GM23248 (cell line): ENCODE measurements at places on chromosomes 1 and 21. TPM values are rescaled to one million over a fixed set of nuclear protein-coding genes. Genes with fewer than 3 reads are reported as not detected.
A peak's percentile ranks its signal among the peaks of the same experiment; 100 is the strongest.

EPHB2 gene
- 5.1 and 9.0 TPM in 2 replicates for total RNA-seq

BACE2 gene
- 77.8 and 97.8 TPM in 2 replicates for total RNA-seq

MMEL1 gene
- total RNA-seq = not detected in 2 replicates

SPATA45 gene
- total RNA-seq = not detected in 2 replicates

PGM1 gene
- total RNA-seq = 118 and 128 TPM in 2 replicates

OR2L13 gene
- total RNA-seq = not detected in 2 replicates

RASSF5 gene
- 0.22 and 0.89 TPM in 2 replicates for total RNA-seq

RBM11 gene
- total RNA-seq = not detected in 2 replicates

PLA2G5 gene
- total RNA-seq = not detected in 2 replicates

GRCh38 chr1:190196020-190196419 is 281.6 kb downstream of the BRINP3 start:
- no peak for DNase-seq

DNA sequence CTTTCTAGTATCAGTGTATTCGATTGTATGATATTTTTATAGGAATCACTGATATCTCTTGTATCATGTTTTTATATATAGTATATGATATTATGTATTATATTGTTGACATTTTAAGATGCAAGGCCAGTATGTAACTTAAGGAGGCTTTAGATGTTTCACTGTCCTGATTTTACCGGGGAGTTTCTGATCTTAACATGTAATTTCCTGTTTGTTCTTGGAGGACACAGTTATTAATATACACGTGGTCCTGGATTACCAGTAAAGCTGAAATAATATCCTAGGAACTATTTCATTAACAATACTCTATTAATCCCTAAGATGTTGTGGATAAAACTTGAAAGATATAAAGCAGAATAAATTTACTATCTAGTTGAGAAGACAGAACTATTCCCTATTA is 19.5 kb downstream of the SDCCAG8 start:
- DNase-seq = no peak

- no peak for DNase-seq
Observed at GRCh38 chr1:24175033-24175755, 11.9 kb downstream of the IFNLR1 start.

DNA sequence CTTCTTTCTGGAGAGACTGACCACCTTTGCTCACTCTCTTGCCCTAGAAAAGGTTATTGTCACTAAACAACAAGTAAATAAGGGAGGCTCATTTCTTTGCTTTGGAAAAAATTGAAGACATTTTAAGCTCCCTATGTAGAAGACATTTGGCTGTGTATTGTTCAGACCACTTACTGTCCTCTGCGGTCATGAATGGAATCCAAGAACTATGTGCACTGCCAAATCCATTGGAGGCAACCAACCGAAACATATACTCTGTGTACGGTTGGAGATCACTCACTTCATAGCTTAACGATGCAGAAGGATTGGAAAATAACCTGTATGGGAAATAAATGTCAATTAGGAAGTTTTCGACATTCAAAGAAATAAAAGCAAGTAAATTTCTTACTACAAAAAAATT is 332.8 kb downstream of the KCTD3 start:
- no peak for DNase-seq

- peak; percentile 7 for DNase-seq
Observed at GRCh38 chr1:171134204-171134923, 43.7 kb downstream of the FMO3 start.

- peak; percentile 18 for DNase-seq
Observed at GRCh38 chr1:229086091-229086490, 184.8 kb upstream of the RAB4A start.

DNA sequence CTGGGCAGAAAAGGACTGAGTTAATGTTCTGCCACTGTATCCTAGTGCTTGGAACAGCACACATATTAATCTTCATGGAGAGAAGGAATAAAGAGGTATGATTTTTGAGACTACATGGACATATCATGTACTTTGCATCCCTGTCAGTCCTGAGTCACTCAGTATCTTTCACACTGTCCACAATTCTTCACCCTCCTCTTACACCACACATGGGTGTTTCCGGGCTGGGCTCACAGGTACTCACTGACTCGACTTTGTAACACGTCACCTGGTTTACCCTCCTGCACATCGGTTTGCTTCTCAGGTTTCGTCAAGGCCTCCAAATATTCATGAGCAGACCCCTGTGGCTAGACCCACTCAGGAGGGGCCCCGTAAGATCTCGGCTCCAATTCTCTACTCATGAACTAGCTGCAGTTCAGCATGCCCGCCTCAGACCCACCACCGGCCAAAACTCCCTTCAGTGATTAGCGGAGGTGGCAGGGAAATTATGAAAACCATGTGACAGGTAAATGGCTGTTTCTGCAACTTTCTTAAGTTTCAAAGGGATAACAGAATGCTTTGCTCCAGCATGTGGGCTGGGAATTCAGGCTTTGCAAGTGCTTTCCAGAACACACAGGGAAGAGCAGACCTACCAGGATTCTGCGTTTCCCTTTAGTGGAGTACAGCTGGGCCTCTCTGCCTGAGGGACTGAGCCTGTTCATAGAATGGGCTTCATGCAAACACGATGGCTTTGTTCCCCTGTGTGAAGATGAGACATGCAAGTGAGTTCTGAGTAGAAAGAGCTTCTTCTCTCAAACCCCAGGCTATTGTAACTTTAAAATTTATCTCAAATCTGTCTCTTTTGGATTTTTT is 31.3 kb upstream of the TRABD2B start:
- no peak for DNase-seq

DNA sequence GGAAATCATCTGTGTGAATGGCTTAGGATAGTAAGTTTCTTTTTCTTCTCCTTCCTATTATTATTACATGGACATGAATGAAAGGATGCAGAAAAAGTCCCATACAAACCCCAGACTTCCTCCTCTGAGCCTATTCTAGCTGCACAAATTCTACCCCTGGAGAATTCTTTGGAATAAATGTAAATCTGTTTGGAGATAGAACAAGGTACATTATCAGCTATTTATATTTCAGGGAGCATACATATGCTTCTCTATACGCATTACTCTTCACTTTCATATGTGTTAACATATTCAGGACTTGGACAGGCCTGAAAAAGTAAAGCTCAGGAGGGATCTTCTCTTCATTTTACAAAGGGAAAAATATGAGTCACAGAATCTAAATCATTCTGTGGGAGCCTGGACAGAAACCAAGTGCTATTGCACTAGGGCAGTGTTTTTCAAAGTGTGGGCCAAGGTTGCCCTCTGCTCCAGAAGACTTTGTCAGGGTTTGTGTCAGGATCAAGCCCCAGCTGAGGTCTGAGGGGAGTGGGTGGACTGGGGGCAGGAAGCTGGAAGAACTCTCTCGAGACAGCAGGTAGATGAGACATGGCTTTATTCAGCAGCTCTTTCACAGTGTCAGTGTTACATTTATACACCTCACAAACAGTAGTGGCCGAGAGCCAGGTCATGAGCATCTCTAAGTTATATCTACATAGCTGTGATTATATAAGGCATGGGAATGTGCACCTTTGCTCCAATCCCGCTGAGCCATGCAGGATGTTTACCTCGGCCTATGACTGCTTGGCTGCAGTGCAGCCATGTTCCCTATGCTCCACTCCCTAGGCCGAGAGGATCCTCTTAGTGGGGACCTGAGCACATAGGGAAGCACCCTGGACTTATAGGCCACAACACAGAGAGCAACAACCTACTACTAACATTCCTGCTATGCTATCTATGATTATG is 114.3 kb downstream of the GDAP2 start:
- peak; percentile 60 for DNase-seq

DNA sequence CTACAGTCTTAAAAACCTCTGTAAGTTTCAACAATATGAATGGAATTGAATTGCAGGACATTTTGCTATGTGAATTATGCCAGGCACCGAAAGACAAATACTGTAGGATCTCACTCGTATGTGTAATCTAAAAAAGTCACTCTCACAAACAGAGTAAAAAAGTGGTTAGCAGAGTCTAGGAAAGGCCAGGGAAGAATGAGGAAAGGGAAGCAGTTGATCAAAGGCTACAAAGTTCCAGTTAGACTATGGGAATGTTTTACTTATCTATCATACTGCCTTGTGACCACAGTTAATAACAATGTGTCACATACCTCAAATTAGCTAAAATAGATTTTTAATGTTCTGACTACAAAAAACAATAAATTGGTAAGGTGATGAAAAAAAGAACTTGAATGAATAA is 565.4 kb upstream of the BRINP3 start:
- no peak for DNase-seq

DNA sequence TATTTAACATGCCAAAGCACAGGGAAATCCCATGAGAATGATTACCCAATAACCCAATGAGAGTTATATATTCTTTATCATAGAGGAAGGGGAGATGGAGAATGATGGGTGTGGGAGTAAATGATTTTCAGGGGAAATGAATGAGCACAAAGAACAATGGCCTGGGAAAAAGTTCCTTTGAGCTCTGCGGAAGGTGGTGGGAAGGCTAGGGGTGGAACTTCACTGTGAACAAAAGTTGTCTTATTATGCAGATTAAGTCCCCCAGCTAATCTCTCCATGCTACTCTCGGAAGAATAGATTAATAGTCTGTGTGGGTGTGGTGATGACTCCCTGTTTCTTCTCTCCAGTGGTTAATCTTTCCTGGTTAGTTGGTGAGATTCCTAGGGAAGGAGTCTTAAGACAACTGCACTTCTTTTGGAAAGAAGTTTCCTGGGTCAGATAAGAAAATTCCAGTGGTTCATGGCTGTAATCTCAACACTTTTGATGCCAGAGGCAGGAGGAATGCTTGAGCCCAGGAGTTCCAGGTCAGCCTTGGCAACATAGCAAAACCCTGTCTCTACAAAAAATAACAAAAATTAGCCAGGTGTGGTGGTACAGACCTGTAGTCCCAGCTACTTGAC is 71.6 kb downstream of the DNTTIP2 start:
- DNase-seq = peak; percentile 15

DNA sequence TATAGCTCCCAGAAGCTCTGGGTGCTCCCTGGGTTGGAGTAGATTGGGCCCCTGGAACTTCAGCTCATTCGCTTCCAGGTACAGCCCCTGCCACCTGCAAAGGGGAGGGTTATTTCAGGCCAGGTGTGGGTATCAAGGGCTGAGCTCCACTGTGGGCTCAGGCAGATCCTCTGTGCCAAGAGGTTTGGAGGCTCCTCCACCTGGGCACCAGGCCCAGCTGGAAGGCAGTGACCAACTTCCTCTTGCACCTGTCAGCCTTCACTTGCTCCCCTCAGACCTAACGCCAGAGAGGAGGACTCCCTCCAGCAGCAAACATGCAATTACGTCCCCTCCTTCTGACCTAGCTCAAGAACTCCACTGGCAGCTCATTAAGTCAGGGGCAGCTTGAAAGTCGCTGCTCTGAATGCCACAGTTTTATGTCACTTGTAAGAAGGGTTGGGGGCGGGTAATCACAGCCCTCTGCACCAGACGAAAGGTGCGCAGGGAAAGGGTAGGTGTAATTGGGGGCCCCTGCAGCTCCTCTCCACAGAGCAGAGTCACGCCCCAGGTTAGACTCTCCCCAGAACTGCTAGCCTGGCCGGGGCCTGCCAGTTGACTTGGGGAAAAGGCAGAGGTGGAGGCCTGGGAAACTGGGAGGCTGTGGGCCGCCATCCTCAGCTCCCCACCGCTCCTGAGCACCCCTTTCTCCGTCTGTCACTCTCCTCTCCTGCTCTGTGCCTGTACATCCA is 125.0 kb upstream of the TMPRSS2 start:
- DNase-seq = no peak

- DNase-seq = no peak
Observed at GRCh38 chr1:175043824-175044223, 20.6 kb upstream of the MRPS14 start.

DNA sequence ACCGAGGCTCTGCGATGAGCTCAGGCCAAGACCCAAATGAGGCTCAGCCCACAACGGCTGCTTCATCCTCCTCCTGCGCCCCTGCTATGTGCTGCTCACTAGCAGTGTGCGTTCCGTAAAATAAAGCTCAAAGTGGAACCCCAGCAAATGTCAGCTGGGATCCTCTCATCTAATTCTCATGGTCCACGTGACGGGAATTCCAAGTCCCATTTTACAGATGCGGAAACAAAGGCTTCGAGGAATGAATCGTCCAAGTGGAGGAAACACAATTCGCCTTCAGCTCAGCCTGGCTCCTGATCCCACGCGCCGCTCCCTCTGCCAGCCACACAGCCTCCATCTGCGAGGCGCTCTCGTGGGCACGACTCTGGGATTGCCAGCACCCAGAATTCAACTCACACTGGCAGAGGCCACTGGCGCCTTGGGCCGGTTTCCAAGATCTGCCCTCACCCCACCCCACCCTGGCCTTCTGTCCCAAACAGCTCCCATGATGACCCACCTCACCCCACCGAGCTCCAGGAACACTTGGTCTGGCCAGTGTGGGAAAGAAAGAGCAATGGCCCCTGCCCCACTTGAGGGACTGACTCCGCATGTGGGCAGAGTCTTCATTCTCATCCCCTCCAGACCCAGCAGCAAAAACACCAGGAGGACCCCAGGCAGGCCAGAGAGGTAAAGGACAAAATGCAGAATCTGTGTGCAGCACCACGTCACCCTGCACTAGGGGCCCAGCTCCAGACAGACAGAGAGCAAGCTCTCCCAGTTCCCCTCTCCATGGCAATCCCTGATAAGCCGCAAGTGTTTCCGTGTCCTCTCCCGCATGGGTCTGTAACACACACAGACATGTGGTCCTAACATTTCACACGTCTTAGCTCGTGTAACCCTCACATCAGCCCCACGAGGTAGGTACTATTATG is 10.5 kb downstream of the CASZ1 start:
- no peak for DNase-seq

- DNase-seq = peak; percentile 76
Observed at GRCh38 chr1:1889847-1890505, 911 bp downstream of the GNB1 start.

DNA sequence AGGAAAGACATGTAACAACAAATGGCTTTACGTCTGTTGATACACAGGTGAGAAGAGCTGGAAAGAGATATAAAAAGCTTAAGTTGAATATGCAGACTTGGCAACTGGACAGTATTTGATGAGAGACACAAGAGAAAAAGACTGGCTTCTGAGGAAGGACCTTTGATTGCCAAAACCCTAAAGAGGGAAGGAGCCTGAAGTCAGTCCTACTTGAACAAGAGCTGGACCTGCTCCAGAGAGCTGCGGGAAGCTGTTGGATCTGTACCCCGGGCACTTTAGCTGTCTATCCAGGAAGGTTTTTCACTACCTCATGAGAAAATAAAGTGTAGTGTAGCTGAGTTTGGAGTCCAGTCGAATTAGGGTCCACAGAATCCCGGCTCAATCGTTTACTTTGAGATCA is 25.3 kb upstream of the LRRC8B start:
- no peak for DNase-seq

- DNase-seq = peak; percentile 84
Observed at GRCh38 chr1:32761253-32761877, 55.8 kb downstream of the YARS1 start.
